ENCODE measurements at places on chromosomes 13 and 19. TPM values are rescaled to one million over a fixed set of nuclear protein-coding genes. Genes with fewer than 3 reads are reported as not detected.

DNA sequence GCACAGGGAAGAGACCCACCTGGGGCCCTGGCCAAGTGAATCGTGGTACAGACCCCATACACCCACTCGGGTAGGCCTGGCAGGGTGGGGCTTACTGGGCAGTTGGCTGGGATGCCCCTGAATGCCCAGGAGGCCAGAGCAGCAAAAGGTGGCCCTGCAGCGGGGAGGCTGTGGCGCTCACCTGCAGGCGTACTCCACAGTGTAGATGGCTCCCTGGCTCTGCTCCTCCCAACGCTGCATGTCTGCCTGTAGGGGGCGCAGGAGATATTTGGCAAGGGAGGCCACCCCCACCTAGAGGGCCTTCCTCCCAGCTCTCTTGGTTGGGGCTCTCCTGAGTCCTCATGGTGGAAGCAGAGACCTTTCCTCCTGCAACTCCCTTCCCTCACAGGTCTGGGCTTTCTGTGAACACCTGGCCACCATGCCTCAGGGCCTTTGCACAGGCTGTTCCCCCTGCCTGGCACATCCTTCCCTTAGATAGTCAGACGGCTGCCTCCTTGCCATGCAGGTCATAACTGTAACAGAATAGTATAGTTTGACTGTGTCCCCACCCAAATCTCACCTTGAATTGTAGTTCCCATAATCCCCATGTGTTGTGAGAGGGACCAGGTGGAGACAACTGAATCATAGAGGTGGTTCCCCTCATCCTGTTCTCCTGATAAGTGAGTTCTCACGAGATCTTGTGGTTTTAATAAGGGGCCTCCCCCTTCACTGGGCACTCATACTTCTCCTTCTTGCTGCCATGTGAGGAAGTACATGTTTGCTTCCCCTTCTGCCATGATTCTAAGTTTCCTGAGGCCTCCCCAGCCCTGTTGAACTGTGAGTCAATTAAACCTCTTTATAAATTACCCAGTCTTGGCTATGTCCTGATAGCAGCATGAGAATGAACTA, 5.9 kb downstream of the BORCS8 start:
- peak; percentile 19 for DNase-seq

- peak; percentile 85 for DNase-seq
Measured at GRCh38 chr13:99980824-99981734, 505 bp upstream of the ZIC2 start.

Gene COX7A1
- total RNA-seq: not detected

Gene CCDC169
- not detected for total RNA-seq

Gene SKA3
- 21.1 TPM for total RNA-seq

Gene PSENEN
- 65.0 TPM for total RNA-seq

Gene ARRDC5
- total RNA-seq: not detected

GRCh38 chr13:79782541-79783205, 301.7 kb downstream of the NDFIP2 start:
- peak; percentile 44 for DNase-seq

DNA sequence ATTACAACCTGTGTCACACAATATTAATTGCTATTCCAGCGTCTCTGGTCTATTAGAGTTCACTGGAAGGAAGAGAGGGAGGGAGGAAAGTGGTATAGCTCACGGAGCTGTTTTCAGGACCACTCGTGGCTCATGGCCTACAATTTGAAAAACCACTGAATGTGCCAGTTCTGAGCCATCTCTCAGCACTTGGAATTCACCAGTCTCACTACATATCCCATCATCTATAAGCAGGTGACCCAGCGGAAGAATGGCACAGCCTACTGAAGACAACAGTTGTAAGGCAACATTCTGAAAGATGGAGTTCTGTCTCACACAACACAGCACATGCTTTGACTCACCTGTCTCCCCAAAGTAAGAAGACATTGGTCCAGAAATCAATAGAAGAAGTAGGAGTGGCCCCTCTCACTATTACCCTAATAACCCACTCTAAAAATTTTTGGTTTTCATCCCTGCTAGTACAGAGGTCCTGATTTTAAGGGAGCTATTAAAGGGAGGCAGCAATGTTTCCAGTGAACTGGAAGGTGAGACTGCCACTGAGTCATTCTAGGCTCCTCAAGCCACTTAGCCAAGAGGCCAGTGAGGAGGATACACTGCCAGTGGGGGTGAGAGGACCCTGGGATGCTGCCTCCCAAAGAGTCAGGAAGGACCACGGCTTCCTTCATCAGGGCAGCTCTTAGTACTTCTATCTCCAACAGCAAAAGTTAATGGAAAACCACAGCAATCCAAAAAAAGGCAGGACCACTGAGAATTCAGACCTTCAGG, 50.0 kb upstream of the DOCK9 start:
- DNase-seq: no peak

Gene RDH8
- total RNA-seq: not detected

DNA sequence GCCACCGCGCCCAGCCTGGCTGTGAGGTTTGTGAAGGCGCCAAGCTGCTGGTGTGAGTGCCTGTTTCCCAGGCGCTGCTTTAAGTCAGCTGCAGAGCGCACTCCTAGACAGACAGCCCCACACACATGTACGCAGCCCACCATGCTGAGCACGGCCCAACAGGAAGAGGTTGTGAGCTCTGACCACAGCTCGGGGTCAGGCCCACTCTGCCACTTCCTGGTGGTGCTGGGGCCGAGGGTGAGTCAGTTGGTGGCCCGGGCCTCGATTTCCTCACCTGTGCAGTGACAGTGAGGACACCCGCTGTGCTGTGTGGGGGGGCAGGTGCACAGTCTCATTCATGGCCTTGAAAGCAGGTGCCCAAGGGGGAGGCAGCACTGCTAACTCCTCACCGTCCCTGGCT, 106.7 kb downstream of the KDM4B start:
- no peak for DNase-seq

GRCh38 chr19:31548941-31549340, 199.7 kb upstream of the TSHZ3 start:
- peak; percentile 17 for DNase-seq

Gene NPHS1
- total RNA-seq: 0.18 TPM

- DNase-seq: no peak
Measured at GRCh38 chr13:56510836-56511235, 629.9 kb upstream of the PRR20A start.

DNA sequence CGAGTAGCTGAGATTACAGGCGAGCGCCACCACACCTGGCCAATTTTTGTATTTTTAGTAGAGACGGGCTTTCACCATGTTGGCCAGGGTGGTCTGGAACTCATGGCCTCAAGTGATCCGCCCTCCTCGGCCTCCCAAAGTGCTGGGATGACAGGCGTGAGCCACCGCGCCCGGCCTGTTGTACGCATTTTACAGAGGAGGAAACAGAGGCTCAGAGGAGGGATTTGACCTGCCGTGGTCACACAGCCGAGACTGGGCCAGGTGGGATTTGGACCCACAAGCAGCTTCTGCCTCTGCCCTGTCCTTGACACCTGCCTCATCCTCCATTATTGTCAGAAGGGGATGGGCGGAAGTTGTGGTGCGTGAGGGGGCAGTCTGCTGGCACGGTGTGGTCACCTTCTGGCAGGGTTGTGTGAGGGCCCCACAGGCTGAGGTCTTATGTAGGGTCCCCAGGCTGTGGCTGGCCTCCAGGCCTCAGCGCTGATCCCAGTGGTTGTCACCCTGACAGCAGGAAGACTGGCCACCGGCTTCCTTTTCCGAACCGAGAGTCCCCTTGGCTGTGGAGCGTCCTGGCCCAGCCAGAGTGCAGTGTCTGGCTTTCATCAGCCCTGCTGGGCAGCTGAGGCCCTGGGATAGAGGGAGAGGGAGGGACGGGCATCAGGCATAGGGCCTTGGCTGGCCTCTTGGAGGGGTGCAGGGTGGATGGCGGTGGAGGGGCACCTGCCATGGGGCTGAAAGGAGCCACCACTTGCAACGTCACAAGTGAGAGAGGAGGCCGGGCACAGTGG, 20.3 kb downstream of the NFIC start:
- peak; percentile 35 for DNase-seq

DNA sequence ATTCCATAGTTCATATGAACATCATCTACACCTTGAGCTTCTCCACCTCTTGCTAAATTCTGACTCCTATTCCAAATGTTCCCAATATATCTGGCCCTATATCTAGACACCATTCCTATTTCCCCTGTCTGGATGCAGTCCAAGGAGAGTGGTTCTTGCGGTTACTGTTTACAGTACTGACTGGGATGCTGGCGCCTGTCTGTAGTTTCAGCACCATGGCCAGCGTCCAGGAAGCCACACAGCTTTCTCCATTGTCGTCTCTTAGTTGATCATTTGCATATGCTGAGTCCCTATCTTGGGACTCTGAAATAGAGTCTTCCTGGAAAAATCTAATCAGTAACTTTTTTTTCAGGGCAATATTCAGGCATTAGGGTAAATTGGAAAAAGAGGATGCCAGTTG, 14.9 kb downstream of the LAIR2 start:
- DNase-seq: no peak

DNA sequence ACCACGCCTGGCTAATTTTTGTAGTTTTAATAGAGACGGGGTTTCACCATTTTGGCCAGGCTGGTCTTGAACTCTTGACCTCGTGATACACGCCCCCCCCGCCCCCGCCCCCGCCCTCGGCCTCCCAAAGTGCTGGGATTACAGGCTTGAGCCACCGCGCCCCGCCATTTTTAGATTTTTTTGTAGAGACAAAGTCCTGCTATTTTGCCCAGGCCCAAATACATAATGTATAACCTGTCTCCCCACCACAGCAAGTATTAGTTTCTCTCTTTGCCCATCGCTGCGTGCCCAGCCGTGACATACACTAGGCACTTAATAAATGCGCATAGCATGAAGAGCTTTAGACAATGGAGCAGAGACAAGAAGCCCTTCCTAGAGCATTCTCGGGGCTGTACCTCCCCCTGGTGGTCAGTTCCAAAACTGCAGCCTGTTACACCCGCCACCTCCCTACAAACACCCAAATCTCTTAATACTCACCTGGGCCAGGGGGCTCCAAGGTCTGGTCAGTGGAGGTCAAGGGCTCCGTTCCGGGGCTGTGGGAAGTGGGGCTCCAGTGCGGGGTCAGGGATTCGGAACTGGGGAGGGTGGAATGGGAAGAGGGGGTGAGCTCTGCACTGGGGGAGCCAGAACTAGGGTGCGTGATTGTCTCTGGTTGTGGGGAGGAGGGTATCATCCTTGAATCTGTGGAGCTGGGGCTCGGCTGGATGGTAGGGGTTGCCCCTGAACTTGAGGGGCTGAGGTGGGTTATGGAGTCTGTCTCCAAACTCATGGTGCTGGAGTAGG, 22.5 kb downstream of the IQCN start:
- peak; percentile 82 for DNase-seq

Gene TSHZ3
- not detected for total RNA-seq

Gene C19orf33
- not detected for total RNA-seq

GRCh38 chr13:51243832-51244231, 21.6 kb downstream of the FAM124A start:
- no peak for DNase-seq

DNA sequence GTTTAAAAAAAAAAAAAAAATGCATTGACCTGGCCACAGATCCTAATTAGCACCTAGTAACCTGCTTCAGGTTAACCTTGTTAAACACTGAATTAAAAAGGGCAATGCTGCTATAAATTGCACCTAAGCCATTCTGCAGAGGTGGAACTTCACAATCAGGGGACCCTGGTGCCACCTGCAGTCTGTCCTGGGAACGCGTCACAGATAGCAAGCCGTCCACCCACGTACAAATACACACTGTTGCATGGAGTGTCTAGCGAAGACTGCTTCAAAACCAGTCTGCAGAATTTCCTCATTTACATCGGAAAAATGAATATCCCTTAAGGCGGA, 169.3 kb downstream of the COL4A1 start:
- DNase-seq: peak; percentile 9

GRCh38 chr19:41144403-41144802, 30.2 kb downstream of the CYP2F1 start:
- peak; percentile 45 for DNase-seq

DNA sequence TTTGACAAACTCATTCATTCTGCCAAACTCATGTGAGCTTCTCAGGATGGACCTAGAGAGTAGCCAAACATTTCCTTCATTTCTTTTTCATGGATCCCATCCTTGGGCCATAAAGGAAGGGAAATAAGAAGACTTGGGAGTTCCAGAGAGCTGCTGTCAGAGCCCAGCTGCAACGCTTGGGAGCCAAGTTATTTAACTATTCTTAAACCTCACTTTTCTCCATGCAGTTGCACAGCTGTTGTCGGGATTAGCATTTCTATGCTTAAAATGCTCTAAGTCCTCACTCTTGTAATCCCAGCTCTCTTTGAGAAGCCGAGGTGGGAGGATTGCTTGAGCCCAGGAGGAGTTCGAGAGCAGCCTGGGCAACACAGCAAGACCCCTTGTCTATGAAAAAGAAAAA, 11.7 kb upstream of the CASP14 start:
- no peak for DNase-seq

DNA sequence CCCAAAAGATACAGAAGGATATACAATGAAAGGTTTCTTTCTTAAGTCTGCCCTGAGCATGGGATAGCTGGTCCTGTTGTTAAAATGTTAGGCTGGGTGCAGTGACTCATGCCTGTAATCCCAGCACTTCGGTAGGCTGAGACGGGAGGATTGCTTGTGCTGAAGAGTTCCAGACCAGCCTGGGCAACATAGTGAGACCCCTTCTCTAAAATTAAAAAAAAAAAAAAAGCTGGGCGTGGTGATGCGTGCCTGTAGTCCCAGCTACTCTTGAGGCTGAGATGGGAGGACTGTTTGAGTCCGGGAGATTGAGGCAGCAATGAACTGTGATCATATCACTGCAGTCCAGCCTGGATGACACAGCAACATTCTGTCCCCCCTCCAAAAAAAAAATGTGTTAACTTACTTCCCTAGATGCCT, 52.5 kb upstream of the SHKBP1 start:
- no peak for DNase-seq

GRCh38 chr19:30163663-30164062, 208.5 kb upstream of the ZNF536 start:
- DNase-seq: no peak

DNA sequence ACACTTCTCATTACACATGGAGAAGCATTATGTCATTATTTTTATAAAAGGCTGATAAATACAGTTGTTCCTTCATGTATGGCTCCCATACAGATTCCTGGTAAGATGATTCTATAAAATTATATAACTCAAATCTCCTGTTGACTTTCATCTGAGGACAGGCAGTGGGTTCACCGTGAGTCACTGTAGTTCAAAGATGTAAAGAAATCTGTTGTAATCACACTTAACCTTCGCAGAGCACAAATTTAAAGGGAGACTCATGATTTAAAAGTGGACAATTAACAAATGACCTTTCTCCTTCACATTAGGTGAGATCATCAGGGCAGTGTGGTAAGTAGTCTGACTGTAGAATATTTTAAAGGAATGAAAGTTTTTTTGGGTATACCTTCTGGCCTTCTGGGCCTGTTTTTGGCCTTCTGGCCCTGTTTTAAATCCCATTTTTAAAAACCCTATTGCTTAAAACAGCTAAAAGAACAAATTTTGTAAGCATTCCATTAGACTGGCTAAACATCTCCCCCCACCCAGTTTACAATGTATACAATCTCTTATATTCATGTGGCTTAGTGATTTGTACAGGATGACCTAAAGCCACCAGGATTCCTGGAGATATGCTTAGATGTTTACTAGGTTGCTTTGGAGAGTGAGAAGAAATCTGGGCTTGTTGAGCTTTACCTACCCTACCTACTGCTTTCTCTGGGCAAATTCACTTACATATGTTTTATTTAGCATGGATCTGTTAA, 171.2 kb downstream of the ITGBL1 start:
- DNase-seq: no peak

Gene ZNF844
- total RNA-seq: 1.2 TPM

Gene TYROBP
- total RNA-seq: not detected

Data from G401 (cell line).